ENCODE measurements at places on chromosomes 6 and 20. TPM values are rescaled to one million over a fixed set of nuclear protein-coding genes. Genes with fewer than 3 reads are reported as not detected.

GRCh38 chr20:19269737-19270340 lies 57.4 kb downstream of the SLC24A3 start:
- no peak overlapping the region for H3K27ac ChIP-seq
- H3K4me3 ChIP-seq = no peak overlapping the region
- no peaks in the 10 kb centered on the region for H3K27me3 ChIP-seq
- no peaks in the 10 kb centered on the region for H3K4me1 ChIP-seq
- H3K36me3 ChIP-seq = no peaks in the 10 kb centered on the region

DNA sequence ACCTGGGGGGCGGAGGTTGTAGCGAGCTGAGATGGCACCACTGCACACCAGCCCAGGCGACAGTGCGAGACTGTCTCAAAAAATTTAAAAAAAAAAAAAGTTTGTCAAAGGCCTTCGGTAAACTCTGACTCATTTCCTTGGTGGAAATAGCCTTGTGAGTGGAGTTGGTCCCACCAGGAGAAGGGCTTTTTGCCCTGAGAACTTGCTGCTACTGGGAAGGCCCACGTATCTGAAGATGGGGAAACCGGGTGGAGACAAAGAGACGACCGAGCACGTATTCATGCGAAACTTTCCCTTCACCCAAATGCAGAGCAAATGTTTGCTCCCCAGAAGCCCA lies 51.7 kb downstream of the SLC22A23 start:
- H3K36me3 ChIP-seq = no peaks in the 10 kb centered on the region
- no peak for DNase-seq
- H3K27me3 ChIP-seq = no peaks in the 10 kb centered on the region
- no peaks in the 10 kb centered on the region for H3K4me1 ChIP-seq

The DACT2 gene
- 0.14 TPM for total RNA-seq

- no peaks in the 10 kb centered on the region for H3K36me3 ChIP-seq
- H3K4me3 ChIP-seq = no peak overlapping the region
- no peaks in the 10 kb centered on the region for H3K27me3 ChIP-seq
- no peak overlapping the region for H3K27ac ChIP-seq
Measured at GRCh38 chr6:138382498-138383265, 5.0 kb downstream of the SMIM28 start.

The ZSCAN16 gene
- 5.1 TPM for total RNA-seq

- H3K27me3 ChIP-seq = no peaks in the 10 kb centered on the region
- peak overlapping the region; percentile 97 for H3K4me3 ChIP-seq
- peaks cover 2% of the 10 kb centered on the region for H3K36me3 ChIP-seq
- DNase-seq = no peak
Measured at GRCh38 chr20:59939052-59939878, 840 bp downstream of the PPP1R3D start.

The METTL24 gene
- not detected for total RNA-seq

- H3K4me1 ChIP-seq = no peaks in the 10 kb centered on the region
- H3K27me3 ChIP-seq = peaks cover 2% of the 10 kb centered on the region
- H3K4me3 ChIP-seq = no peak overlapping the region
- peaks cover 2% of the 10 kb centered on the region for H3K36me3 ChIP-seq
- peak; percentile 39 for DNase-seq
- H3K27ac ChIP-seq = no peak overlapping the region
Measured at GRCh38 chr6:160534050-160534696, 129.9 kb downstream of the LPA start.

The KCNK16 gene
- total RNA-seq = not detected

GRCh38 chr6:85107701-85108100 lies 342.2 kb upstream of the NT5E start:
- no peaks in the 10 kb centered on the region for H3K4me1 ChIP-seq
- no peaks in the 10 kb centered on the region for H3K36me3 ChIP-seq
- DNase-seq = no peak
- no peaks in the 10 kb centered on the region for H3K27me3 ChIP-seq

Data from activated T-cell treated with anti-CD3 and anti-CD28 coated beads, Interleukin-2, amount 50 U/mL, for 72 hours (primary cell).